Urinary bladder (tissue), 4 donors: ENCODE measurements at places on chromosomes 2 and 18. TPM values are rescaled to one million over a fixed set of nuclear protein-coding genes. Genes with fewer than 3 reads are reported as not detected.

The DPY30 gene
- polyA plus RNA-seq, result 77.1 TPM

The SIX3 gene
- polyA plus RNA-seq, result not detected

The ASB18 gene
- not detected for polyA plus RNA-seq

The RIT2 gene
- polyA plus RNA-seq, result 0.65 TPM

GRCh38 chr2:31202041-31202440 is 15.3 kb downstream of the CAPN14 start:
- no peak for DNase-seq

GRCh38 chr2:147182260-147182659 is 662.6 kb upstream of the ACVR2A start:
- no peak for DNase-seq

DNA sequence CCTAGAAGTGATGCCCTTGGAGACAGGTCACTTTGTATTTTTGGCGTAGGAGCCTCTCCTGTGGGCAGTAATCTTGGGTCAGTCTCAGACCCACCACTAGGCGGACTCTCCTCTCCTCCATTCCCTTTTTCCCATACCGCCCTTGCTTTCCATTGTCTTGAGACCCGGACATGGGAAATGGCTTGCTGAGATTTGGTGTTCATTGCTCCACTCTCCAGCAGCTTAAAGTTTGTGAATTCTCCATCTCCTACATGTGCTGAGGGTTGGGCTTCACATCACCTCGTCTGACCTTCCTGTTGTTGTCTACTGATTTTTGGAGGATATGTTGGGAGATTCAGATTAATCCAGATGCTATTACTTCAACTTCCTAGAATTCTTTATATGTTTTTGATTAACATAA is 159.2 kb upstream of the RAB12 start:
- no peak for DNase-seq

GRCh38 chr2:134253117-134253704 is 661 bp upstream of the MGAT5 start:
- DNase-seq, result no peak

DNA sequence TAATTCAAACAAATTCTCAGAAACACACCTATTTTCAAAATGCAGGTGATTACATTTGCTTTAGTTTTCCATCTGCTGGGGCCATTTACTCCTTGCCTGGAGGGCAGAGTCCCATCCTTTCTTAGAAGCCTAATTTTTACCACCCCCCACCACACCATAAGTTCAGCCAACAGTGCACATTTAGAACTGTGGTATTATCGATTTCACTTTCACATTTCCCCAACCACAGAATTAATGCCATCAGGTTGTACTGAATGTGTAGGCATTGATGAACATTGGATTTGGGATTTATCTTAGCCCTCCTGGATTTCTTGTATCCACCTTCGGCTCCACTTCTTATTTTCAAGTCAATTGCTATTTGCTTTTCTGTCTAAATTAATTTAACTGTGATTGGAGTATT is 4.5 kb downstream of the SCYGR3 start:
- DNase-seq, result no peak

GRCh38 chr2:166643980-166644379 is 149.9 kb upstream of the SCN7A start:
- DNase-seq, result no peak

GRCh38 chr2:189639007-189639609 is 22.2 kb upstream of the ASNSD1 start:
- DNase-seq, result no peak

GRCh38 chr2:198322275-198322674 is 517.9 kb downstream of the PLCL1 start:
- DNase-seq, result no peak

- no peak for DNase-seq
Measured at GRCh38 chr2:128832946-128833663, 514.4 kb upstream of the HS6ST1 start.

- DNase-seq, result no peak
Measured at GRCh38 chr18:71223486-71223885, 934.6 kb downstream of the SOCS6 start.

- no peak for DNase-seq
Measured at GRCh38 chr2:39664888-39665591, 677 bp upstream of the TMEM178A start.

DNA sequence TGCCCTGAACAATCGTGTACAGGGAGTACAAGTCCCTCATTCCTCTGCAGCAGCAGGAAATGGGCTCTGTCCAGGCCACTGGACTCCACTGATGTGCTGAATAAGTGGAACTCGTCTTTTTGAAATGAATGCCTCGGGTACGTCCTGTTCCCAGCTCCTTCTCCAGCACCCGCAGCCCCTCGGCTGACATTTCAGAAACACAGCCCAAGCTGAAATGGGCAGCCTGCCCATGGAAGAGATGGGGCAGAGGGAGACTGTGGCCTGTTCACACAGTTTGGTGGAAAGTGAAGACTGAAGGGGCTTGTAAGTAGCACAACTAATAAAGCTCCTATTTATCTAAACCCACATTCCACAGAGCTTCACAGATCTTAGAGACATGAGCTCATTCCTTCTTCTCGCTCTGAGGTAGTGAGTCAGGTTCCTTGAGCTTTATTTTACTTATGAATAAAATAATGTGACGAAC is 498.6 kb downstream of the TXNL1 start:
- DNase-seq, result no peak

DNA sequence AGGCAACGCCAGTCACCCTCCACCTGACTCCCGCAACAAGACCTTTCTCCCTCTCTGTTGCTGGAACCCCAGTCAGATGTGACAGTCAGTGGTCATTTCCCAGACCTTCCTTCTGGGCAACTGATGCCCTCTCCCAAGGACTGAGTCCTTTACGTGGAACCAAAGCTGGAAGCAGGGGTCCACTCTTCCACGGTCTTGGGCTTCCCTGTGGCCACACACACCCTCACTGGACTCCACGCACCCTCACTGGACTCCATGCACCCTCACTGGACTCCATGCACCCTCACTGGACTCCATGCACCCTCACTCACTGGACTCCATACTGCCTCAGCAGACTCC is 7.1 kb downstream of the PTMA start:
- no peak for DNase-seq
